Activated naive CD4-positive, alpha-beta T cell treated with Interleukin-2 at 50 U/mL for 16 hours (primary cell): ENCODE measurements at places on chromosomes 5 and 9.
A peak's percentile ranks its signal among the peaks of the same experiment; 100 is the strongest.

GRCh38 chr5:67206929-67207328, 10.3 kb upstream of the CD180 start:
- peak; percentile 89 for DNase-seq

- DNase-seq = no peak
Measured at GRCh38 chr5:63125392-63125791, 546.8 kb downstream of the LRRC70 start.

DNA sequence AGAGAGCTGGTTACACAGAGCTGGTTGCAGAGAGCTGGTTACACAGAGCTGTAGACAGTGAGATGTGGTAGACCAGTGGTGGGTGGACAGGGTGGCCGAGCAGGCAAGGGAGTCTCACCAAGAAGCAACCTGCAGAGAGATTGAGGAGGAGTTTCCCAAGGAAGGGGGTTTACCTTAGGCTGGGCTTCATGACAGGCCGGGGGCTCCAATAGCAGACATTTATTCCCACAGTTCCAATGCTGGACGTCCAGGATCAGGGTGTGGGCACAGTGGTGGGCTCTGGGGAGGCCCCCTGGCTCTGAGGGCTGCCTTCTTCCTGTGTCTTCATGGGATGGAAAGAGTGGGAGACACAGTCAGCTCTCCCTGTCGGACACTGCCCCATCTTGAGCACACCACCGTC, 386.9 kb upstream of the IRX4 start:
- no peak for DNase-seq

- DNase-seq = no peak
Measured at GRCh38 chr9:37248651-37249163, 128.3 kb downstream of the ZCCHC7 start.

DNA sequence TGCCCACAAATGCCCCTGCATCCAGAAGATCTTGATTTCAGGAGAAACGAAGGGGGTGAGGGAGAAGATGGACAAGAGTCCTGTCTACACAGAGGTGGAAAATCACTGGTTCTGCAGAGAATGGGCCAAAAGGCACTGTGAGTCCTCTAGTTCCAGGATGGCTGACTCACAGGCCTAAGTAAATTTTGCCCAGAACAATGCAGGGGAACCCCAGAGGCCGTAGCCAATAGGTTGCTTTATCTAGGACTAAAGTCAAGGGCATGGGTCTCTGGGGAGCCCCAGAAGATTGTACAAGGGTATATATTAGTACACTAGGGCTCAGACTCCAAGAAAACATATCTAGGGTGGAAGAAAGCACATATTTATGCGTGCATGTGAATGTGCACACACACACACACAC, 98.0 kb downstream of the SLIT3 start:
- no peak for DNase-seq

- no peak for DNase-seq
Measured at GRCh38 chr9:137316012-137316981, 14.2 kb upstream of the NRARP start.

GRCh38 chr5:141245250-141245717, at the start of gene PCDHB15:
Gene PCDHB15, plus strand, starts transcription at chr5:141245395. Its CDS starts 184 bp downstream, at chr5:141245579.
- peak; percentile 21 for DNase-seq

GRCh38 chr5:17000291-17000939, 64.3 kb upstream of the MYO10 start:
- DNase-seq = no peak

GRCh38 chr9:20402273-20402875, 219.9 kb downstream of the MLLT3 start:
- no peak for DNase-seq

- DNase-seq = no peak
Measured at GRCh38 chr5:91632871-91633270, 249.8 kb upstream of the ARRDC3 start.

- DNase-seq = peak; percentile 24
Measured at GRCh38 chr5:168947212-168947868, 353.6 kb downstream of the SLIT3 start.

GRCh38 chr5:61298580-61298979, 33.5 kb upstream of the ZSWIM6 start:
- no peak for DNase-seq

GRCh38 chr5:9239071-9239470, 306.8 kb downstream of the SEMA5A start:
- no peak for DNase-seq

DNA sequence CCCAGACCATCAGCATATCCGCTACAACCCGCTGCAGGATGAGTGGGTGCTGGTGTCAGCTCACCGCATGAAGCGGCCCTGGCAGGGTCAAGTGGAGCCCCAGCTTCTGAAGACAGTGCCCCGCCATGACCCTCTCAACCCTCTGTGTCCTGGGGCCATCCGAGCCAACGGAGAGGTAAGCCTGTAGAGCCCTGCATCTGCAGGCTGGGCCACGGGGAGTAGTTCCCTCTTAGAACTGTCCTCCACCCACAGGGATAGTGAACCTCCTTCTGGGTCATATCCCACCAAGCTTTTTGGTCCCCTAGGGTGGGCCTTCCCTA, 569 bp downstream of the GALT start:
- DNase-seq = no peak
